ENCODE measurements at places on chromosomes 6 and 20. TPM values are rescaled to one million over a fixed set of nuclear protein-coding genes. Genes with fewer than 3 reads are reported as not detected.

DNA sequence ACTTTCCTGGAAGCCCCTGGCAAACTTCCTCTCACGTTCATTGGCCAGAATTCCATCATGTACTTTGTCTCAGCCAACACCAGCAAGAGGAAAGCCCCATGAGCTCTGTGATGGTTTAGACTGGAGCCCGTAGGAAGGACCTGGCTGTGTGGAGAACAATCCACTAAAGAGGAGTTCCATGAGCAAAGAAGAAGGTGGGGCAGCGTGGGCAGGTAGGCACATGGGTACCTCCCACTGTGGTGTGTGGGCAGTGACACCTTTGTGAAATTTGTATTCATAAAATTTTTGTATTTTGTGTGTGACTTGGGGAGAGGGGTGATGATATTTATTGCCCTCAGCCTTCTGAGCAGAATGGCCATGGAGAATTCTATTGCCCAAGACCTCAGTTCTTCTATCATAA lies 89.5 kb upstream of the SCP2D1 start:
- DNase-seq = no peak

GRCh38 chr6:154406301-154406700 lies 49.7 kb upstream of the IPCEF1 start:
- DNase-seq = no peak

DNA sequence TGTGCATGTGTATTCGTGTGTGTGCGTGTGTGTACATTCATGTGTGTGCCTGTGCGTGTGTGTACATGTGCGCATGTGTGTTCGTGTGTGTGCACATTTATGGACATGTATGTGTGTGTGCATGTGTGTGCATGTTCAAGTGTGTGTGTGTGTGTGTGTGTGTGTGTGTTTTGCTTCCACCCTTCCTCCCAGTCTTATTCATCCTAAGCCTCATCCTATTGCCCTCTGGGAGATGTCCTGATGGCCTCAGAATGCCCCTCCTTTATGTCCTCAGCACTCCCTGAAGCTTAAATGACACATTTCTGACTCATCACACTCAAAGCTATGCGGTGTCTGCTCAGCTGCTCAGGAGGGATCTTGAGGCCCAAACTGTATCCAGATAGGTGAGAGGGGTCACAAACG lies 76.6 kb upstream of the CCDC167 start:
- no peak for DNase-seq

GRCh38 chr20:47561180-47561579 lies 59.5 kb downstream of the NCOA3 start:
- no peak for DNase-seq

- no peak for DNase-seq
These were observed 36.8 kb upstream of the GSTA3 start for GRCh38 chr6:52946306-52946705.

CCN5 gene
- total RNA-seq = 342 TPM

- DNase-seq = no peak
These were observed 94.4 kb upstream of the FOXC1 start for GRCh38 chr6:1515280-1515679.

CRISP3 gene
- total RNA-seq = 0.10 TPM
